ENCODE measurements at places on chromosomes 12 and 14. TPM values are rescaled to one million over a fixed set of nuclear protein-coding genes. Genes with fewer than 3 reads are reported as not detected.
A peak's percentile ranks its signal among the peaks of the same experiment; 100 is the strongest.

DNA sequence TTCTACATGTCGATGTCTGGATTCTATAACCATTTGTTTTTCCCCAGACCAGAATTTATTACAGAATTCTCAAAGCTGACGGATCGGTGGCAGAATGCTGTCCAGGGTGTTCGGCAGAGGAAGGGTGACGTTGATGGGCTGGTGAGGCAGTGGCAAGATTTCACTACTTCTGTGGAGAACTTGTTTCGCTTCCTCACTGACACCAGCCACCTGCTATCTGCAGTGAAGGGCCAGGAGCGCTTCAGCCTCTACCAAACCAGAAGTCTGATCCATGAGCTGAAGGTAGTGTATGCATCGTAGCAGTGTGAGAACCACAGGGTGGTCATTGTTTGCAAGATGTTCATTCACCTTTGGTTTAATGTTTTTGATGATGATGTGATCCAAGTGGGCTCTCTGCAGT lies 124.0 kb downstream of the ESR2 start:
- DNase-seq = no peak
- H3K36me3 ChIP-seq = peaks cover 8% of the 10 kb centered on the region
- H3K27me3 ChIP-seq = no peaks in the 10 kb centered on the region
- no peak overlapping the region for H3K4me3 ChIP-seq

DNA sequence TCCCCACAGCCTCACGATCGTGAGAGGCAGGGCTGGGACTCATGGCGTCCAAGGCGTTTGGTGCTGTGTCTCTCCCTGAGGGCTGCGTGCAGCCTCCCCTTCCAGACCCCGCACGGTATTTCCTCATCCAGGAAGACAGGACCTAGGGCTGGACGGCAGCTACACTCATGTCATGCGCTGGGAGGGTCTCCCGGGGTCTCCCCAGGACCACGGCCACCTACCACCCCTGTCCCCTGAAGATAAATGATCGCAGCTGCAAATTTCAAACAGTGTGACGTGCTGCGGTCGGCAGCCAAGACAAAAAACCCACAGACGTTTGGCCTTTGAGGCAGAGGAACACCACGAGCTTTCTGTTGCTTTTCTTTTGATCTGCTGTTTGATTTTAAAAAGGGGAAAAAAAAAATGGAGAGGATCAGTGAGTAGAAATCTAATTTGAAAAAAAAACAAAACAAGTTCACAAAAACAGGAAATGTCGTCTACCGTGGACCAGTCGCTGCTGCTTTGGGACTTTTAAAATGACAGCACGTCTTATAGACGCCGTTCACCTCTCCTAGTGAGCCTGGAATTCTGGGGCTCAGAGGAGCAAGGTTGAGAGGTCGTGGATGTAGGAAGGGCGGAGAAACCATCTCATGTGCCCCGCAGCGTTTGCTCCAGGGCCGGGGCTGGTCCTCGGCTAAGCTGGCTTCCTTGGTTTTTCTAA lies 237.6 kb downstream of the SLC41A2 start:
- H3K27me3 ChIP-seq = no peaks in the 10 kb centered on the region
- H3K36me3 ChIP-seq = no peaks in the 10 kb centered on the region
- H3K27ac ChIP-seq = peak overlapping the region; percentile 79
- peak overlapping the region; percentile 70 for H3K4me3 ChIP-seq
- DNase-seq = peak; percentile 81

DNA sequence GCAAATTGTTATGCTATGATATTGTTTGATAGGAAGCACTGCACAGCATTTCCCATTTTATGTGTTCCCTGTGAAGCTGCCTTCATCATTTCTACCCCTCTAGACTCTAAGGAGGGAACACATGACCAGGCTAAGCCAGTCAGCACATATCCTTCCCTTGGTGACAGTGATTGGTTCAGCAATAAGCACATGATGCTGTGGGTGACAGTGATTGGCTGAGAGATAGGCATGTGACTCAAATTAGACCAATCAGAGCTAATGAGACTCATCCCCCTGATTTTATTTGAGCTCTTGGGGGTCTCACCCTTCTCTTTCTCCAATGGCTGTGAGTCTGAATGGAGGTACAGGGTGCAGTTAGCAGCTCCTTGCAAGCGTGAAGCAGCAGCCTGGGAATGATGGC lies 195.2 kb downstream of the NUAK1 start:
- no peak for DNase-seq
- no peak overlapping the region for H3K4me3 ChIP-seq
- H3K36me3 ChIP-seq = no peaks in the 10 kb centered on the region
- no peaks in the 10 kb centered on the region for H3K4me1 ChIP-seq

GRCh38 chr12:121036810-121037326 lies 2.2 kb downstream of the OASL start:
- H3K27ac ChIP-seq = peak overlapping the region; percentile 86
- peaks cover 64% of the 10 kb centered on the region for H3K4me1 ChIP-seq
- peak overlapping the region; percentile 75 for H3K4me3 ChIP-seq
- DNase-seq = peak; percentile 76

The WSCD2 gene
- total RNA-seq = not detected

The SRSF5 gene
- total RNA-seq = 296 TPM

Data from activated naive CD4-positive, alpha-beta T cell treated with anti-CD3 and anti-CD28 coated beads for 36 hours (primary cell).